ENCODE measurements at places on chromosomes 12 and 14. TPM values are rescaled to one million over a fixed set of nuclear protein-coding genes. Genes with fewer than 3 reads are reported as not detected.

DNA sequence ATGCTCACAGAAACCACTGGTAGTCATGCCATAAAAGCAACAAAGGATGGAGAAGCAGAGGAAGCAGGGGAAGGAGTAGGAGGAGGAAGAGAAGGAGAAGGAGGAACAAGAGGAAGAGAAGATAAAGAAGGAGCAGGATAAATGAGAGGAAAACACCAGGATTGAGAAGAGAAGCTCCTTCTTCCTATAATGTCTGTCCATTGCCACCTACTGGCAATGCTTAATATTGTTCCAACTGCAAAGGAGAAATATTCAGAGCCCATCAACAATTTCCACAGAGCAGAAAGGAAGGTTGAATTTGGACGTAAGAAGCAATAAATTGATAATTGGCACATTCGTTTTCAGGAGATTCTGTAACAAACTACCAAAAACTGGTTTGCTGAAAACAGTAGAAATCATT is 898.4 kb downstream of the SLC16A7 start:
- DNase-seq = no peak

The SLC6A13 gene
- total RNA-seq = not detected

GRCh38 chr14:33737446-33737845 is 213.4 kb downstream of the EGLN3 start:
- DNase-seq = no peak

- no peak for DNase-seq
These were observed 103.5 kb upstream of the BCAT1 start for GRCh38 chr12:25052196-25052913.

The RNASE7 gene
- 18.2 TPM for total RNA-seq

The L2HGDH gene
- 5.6 TPM for total RNA-seq

DNA sequence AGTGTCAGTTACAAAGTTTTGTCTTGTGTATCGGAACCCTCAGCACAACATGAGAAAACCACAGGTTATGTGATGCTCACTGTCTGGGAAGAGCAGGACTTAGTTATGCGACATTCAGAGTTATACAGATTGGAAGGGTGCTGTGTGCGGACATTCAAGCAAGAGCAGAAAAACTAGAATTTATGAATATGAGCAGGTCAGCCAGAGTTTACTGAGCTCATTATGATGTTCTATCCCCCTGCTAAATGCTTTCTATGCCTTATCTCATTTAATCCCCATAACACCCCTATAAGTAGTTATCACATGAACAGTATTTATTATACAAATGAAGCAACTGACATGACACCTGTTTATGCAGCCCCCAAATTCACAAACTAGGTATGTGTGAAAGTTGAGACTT is 1083.2 kb downstream of the FLRT2 start:
- DNase-seq = no peak

DNA sequence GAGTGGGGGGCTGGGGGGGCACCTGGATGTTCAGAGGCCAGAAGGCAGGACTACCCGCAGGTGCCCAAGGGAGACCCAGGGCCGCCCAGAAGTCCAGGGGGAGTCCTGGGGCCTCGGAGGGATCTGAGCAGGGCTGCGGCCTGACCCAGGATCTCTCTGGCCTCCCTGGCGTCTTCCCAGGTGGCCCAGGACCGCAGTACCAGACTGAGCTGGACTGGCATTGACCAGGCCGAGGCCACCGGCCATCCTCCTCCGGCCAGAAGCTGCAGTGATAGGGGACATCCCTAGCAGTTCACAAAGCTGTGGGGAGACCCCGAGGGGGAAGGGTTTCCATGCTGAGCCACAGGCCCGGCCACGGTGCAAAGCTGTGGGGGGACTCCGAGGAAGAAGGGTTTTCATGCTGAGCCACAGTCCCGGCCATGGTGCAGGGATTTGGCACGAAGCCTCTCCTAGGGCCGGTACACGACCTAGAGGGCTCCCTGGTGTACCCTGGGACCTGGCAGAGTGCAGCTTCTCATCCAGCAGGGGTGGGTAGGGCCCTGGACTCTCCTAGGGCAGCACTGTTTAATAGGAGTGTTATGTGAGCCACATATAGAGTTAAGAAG is 24.4 kb downstream of the FBRSL1 start:
- DNase-seq = no peak

The ORAI1 gene
- 18.2 TPM for total RNA-seq

- no peak for DNase-seq
These were observed 116.5 kb downstream of the TMEM132C start for GRCh38 chr12:128383357-128383937.
